Neural progenitor cell (in vitro differentiated cells): ENCODE measurements at places on chromosomes 6 and 20.

GRCh38 chr6:81727876-81728517 is 24.5 kb downstream of the TENT5A start:
- DNase-seq: no peak

DNA sequence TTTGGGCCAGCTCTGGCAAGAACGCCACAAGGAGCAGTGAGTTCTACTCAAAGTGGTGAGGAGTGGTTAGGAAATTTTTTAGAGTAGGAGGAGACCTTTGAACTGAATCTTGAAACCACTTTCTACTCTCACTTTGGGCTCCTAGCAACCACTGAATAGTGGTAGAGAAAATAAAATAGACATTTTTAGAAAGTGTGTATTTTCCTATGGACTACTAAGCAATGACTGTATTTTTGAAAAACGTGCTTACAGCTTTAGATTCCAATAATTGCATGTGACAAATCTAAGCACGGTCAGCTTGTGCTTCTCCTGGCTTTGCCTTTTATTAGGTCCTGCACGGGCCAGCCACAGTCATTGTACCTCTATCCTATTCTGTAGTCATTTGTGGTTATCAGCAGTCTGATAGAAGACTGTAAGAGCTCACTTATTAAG is 8.7 kb upstream of the IFNGR1 start:
- DNase-seq: no peak

DNA sequence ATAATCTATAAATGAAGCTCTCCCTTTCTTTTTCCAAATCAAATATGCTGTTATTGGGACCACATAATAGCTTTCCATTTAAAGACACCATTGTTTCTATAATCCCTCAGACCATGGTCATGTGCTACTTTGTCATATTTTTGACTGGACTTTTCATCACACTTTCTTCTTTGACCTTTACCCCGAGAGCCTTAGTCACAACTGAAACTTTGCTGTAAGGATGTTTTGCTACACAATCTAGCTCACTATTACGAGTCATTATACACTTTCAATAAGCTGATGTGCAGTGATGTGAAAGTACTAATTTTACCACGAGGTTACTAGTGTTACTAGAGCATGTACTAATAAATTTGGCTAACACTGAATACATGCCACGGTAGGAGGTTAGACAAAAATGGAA is 367.2 kb upstream of the RUNX2 start:
- DNase-seq: no peak

DNA sequence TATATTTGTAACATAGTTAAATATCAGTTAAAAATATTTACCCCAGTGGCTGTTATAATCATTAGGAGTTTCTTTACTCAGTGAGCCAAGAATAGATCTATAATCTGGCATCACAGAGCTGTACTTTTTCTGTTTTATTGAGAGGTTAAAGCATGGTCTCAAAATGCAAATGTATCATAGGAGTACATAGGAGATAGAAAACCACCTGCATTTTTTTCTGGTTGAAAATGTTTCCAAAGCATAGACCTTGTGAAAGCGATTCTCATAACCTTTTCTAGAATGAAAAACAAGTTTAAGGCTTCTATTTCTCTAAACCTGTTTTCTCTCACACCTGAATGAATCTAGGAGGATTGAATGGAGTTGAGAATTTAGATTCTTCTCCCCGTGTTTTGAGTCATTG is 14.4 kb downstream of the KCNQ5 start:
- no peak for DNase-seq

- DNase-seq: no peak
Measured at GRCh38 chr6:129273161-129273560, 390.2 kb downstream of the LAMA2 start.
